Eye (tissue), 1 donor: ENCODE measurements at places on chromosomes 4 and X.

DNA sequence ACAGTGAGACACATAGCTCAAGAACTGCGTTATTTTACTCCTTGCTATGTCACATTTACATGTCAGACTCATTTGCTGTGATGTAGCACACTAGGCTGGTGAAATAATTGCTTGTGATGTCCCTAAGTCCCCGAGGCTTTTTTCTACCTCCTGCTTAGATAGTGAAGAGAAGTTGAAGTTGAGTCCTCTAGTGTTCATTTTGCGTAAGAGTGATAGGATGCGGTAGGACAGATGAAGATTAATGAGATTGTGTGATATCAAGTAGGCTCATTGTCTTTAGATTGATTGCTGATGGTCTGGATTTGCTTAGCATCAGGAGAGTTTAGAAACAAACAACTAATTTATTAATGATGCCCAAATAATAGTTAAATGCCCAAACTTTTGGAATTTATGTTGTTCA is 173.6 kb upstream of the NUDT6 start:
- DNase-seq: peak; percentile 20

DNA sequence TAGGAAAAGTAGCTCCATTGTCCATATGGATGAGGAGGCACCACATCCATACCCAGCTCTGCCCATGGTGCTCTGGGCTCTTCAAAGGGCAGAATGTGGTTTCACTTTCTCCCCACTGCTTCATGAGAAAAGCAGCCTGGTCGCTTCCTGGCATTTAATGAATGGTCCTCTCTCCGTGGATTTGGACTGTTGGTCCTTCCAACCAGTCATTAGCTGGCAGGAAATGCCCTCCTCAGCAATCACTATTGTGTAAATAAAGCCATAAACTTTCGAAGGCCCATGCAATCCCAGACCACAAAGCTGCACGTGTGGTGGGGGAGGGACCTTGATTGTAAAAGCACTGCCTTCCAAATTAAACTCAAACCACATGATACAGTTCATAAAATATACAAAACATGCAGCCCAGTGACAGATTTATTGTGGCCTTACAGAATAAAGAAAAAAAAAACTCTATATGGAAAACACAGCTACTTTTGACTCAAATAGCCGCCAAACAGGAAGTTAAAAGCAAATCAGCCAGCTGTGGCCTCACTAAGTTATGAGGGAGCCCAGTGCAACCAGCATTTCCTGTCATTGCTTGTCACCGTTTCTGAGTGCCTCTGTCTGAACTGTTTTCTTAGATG is 8.1 kb downstream of the MBNL3 start:
- DNase-seq: peak; percentile 22

DNA sequence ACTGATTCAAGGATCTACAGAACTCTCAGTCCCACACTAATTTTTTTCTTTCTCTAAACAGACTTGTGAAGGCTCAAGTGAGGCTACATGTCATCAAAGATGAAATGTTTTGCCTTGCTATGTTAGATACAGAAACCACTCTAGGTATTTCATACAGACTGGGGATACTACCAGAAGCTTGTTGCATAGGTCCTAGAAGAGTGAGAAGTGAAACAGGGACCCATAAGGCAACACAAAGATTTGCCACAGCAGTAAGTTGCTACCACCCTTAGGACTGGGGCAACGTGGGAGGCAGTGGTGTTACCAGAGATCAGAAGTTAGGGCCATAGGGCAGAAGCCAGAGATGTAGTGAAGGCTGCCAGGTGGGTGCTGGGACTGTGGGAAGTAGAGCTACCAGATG is 50.7 kb upstream of the MID1IP1 start:
- no peak for DNase-seq

DNA sequence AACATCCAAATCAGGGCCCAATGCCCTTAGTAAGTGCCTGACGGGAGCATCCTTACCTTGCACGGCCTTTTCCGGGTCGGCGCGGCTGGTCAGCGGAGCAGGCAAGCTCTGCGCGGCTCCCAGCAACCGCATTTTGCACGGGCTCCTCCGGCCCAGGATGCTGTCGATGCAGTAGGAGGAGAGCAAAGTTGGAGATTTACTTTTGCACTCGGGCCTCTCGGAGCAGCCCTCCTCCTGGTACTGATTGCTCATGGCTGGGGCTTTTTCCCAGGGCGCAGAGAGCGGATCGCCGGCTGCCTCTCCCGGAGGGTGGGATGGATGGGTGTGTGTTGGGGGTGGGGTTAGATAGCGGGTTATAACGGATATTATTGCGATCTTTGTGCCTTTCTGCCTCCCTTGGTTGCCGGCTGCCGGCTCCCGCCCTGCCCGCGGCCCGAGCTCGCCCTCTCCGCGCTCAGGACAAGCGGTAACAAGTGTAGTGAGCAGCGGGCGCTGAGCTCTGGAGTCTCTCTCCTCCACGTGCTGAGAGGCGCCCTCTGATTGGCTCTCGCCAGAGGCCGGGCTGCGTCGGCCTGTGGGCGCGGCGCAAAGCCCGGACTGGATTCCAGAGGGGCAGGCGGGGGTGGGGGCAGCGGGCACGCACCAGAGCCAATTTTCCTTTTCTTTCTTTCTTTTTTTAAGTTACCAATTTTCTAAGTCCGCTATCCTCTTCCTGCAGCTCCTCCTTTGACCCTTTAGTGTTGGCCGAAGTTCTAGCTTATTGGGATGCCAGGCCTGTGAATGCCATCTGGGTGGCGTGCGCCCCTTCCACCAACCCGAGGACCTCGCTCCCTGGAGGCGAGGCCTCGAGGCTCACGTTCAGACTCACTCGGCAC is at the start of gene ARX:
TSS of gene ARX (minus strand) at position 480 of the 875 bp plus-strand sequence. CDS start at position 252, 228 bp downstream.
- peak; percentile 87 for DNase-seq

DNA sequence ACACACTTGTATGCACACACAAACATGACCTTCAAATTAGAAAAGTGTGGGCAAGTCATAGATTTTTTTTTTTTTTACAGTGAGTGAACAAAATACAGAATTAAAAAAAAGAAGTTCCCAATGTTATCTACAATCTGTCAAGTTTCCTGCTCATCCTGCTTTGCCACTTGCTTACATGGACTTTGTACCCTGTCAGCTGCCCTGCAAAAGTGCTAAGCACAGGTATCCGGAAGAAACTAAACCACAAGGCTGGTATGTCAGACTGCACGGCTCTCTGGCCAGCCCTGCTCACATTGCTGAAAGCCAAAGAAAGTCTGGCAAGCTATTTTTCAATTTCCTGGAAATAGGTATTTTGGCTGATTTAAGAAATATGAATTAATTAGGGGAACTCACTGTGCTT is 38.9 kb upstream of the BCLAF3 start:
- DNase-seq: no peak

GRCh38 chrX:129581904-129582303 is 41.8 kb downstream of the OCRL start:
- DNase-seq: no peak

DNA sequence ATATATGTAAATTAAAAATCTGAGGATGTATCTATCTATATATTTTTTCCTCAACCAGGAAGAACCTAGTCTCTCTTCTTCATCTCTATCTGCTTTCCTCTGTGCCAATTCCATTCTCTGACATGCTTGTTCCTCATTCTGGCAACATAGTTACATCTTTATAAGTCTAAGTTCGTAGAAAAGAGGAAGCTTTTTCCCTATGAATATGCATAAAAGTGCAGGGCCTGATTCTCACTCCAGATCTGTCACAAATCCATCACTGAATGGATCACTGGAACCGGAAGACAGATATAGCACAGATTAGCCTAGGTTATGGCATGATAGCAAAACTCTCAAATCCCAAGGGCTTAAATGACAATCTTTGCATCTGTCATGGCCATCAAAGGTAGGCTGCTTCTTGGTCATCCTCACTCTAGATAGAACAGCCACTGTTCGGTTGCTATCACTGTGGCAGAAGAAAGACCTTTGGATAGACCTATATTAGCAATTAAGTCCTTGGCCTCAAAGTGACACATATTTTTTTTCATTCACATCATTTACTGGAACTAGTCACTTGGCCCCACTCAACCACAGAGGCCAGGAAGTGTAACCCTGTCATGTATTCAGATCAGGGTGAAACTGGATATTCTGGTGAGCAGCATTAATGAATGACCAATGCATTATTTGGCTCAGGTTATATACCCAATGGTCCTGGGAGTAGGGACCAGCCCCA is 22.2 kb downstream of the DTHD1 start:
- no peak for DNase-seq

- no peak for DNase-seq
Observed at GRCh38 chrX:50107470-50107869, 93.3 kb downstream of the AKAP4 start.

- peak; percentile 36 for DNase-seq
Observed at GRCh38 chrX:134174859-134175258, 62.1 kb upstream of the CCDC160 start.

DNA sequence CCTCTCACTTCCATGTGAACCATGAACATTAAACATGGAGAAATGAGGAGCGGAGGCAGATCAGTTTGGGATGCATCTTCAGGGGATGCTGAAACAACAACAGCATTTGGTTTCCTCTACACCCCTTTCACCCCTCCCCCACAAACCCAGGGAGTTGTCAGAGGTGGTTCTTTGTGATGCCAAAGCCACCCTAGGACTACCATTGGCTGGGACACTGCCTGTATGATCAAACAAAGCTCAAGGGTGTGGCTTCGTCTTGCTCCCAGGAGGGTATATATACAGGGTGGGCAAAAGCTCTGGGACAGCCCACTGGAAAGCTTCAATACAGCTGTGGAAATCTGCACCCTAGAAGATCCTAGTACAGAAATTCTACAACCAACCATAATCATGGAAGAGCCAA is at the start of gene SPANXN4:
TSS of gene SPANXN4 (plus strand) at position 301 of the 400 bp plus-strand sequence. CDS start at position 388, 87 bp downstream.
- DNase-seq: no peak

DNA sequence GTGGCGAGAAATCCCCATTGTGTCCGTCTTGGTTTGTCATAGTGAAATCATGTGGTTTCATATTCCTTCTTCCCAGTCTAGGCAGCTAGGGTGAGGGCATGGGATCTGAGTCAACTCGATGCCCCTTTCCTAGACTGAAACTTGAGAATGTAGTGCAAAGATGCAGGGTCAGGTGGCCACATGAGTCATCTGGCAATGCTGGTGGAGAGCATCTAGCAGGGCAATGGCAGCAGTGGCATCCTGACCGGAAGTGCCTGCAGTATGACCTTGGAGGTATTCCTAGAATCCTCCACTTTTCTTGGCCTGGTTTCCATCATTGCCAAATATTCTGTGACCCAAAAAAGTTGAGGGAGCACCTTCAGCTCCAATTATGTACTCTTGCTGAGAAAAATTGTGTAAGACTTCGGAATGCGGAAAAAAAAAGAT is 39.1 kb upstream of the TMEM184C start:
- no peak for DNase-seq

DNA sequence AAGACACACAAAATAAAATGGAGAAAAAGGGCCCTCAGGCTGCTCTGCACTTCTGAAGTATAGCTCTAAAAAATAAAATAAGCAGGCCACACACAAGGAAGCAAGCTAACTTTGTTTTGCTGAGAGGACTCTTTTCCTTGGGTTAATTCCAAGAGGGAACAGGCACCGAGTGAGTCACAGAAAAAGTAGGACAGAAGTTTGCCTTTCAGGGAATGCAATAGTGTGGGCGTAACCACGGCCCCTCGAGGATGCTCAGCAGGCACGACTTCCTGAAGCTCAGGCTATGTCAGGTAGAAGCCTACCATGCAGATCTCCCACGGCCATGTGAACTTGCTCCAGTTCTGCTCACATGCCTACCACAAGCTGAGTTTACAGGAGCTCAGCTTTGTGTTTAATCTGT is 22.1 kb downstream of the PPP1R2C start:
- DNase-seq: no peak

DNA sequence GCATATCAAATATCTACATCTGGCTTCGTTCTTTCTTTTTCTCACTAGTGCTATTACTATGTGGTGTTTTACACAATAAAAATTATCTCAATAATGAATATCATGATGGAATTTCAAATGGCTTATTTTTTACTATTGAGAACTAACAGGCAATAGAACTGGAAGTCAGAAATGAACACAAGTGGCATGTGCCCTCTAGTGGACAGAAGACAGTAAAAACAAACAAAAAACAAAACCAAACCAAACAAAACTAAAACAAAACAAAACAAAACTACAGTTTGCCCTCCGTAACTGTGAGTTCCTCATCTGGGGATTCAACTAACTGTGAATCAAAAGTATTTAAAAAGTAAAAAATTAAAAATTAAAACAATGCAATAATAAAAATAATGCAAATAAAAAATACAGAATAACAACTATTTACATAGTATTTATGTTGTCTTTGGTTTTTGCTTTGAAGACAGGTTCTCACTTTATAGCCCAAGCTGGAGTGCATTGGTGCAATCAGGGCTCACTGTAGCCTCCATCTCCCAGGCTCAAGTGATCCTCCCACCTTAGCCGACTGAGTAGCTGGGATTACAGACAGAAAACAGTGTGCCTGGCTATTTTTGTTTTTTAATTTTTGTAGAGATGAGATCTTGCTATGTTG is 195.6 kb upstream of the TACR3 start:
- DNase-seq: peak; percentile 44

DNA sequence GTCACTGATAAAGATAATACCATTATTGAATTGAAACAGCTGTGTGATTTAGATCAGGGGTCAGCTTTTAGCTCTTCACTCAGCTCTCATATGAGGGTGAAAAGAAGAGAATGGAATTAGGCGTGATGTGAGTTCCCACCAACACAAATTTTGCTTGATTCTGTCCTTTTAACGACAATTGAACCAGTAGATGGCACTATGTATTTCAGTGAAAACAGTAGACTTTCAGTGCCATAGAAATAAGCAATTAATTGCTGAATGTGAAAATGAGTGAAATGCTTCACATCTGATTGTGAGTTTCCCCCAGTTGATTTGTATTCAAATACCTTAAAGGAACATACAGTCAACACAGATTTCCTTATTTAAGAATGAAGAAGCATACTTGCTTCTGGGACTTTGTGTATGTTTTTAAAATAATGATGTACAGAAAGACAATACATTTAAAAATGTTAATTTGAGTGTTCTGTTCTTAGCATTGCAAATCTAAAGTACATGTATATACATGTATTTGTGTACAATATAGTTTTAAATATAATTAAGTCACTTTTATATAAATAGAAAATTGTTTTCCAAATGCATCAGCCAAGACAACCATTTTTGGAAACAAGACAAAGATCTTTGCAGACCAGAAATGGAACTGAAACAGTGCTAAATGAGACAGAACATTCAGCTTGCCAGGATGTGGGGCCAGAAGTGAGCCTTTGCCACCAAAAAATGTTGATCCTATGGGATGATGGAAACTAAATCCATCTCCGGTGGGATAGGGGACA is 178.8 kb downstream of the SNCA start:
- DNase-seq: peak; percentile 54

- peak; percentile 66 for DNase-seq
Observed at GRCh38 chr4:163701916-163702315, 207.4 kb downstream of the TMA16 start.

DNA sequence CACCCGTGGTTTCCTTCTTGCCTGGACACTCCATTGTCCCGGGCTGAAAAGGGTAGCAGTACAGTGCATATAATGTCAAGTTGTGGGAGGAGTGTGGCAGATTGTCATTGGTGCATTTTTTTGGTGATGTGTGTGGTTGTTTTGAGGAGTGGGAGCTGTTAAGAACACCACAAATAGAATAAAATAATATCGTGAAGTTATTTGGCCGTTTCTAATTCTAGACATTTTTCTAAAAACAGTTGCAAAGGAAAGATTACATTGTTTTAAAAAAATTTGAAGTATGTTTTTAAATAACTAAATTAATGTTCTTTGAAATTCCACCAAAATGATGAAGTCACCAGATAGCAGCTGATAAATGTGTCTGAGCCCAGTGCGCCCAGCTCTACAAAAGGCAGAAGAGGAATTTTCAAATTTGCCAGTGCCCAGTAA is 1.3 kb downstream of the PKD2 start:
- DNase-seq: no peak
